CD4-positive, alpha-beta T cell (primary cell): ENCODE measurements at places on chromosomes 2 and 18.

- no peak for DNase-seq
These were observed 117.4 kb upstream of the DLX2 start for GRCh38 chr2:172220121-172220520.

DNA sequence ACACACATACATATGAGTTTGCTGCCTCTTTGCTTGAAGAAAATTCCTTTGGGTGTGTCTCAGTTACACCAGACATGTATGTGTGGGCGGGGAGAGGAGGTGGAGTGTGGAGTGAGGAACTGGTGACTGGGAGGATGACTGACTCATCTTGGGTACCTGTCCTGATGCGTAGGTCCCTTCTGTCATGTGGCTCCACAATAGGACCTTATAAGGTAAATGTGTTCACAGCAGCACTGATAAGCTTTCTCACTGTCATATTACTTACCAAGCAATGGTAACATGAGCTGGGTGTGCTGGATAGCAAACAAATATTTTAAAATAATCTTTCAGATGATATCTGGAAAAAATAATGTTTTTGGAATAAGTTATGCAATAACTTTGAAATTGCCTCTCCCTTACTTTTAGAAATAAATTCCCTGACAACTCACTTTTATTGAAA is 45.1 kb downstream of the SLC9A2 start:
- DNase-seq = peak; percentile 13

DNA sequence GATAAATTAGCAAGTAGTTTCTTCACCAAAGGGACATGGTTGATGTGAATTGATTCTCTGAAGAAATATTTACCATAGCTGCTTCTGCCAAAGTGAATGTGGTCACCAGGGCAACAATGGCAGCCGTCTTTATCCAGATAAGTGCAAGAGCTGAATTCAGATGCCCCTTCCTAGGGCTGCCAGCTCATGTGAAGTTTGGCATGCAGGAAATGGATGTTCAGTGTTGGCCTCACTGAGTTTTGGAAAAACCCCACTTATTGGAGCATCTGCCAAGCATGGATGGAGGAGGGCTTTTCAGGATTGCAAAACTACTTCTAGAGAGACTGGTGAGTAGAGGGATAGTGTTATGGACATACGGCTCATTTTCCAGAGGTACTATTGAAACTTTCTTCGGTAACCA is 80.8 kb downstream of the FMNL2 start:
- DNase-seq = no peak

- no peak for DNase-seq
These were observed 170.9 kb upstream of the GATA6 start for GRCh38 chr18:21998486-21998885.

GRCh38 chr2:128506534-128506933 is 187.9 kb upstream of the HS6ST1 start:
- DNase-seq = no peak

GRCh38 chr18:46400449-46400848 is 256.6 kb downstream of the LOXHD1 start:
- DNase-seq = no peak

DNA sequence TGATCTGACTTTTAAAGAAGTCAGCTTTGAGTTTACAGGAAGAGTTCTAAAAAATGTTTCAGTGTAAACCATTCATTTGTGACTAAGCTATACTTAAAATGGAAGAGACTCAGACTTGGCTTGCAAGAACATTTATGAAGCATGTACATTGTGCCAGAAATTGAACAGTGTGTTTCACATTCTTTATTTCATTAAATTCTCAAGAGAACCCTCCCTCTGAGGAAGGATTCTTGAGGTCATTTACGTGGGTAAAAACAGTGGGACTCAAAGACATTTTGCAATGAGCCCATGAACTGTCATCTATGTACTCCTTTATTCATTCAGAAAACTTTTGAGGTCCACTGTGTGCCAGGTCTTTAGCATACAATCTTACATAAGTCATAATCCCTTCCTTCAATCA is 143.6 kb upstream of the ZNF521 start:
- no peak for DNase-seq
